Esophagus mucosa (tissue), 1 donor: ENCODE measurements at places on chromosomes 2 and 18. TPM values are rescaled to one million over a fixed set of nuclear protein-coding genes. Genes with fewer than 3 reads are reported as not detected.

Gene PARD6G
- 33.8 TPM for total RNA-seq

Gene CHST10
- total RNA-seq = 0.88 TPM

Gene DCDC2C
- not detected for total RNA-seq

Gene SLC14A1
- total RNA-seq = 0.52 TPM

Gene CFAP210
- total RNA-seq = not detected

Gene IL36A
- total RNA-seq = 167 TPM

Gene HOXD10
- 0.24 TPM for total RNA-seq

Gene NMUR1
- total RNA-seq = 0.08 TPM

Gene AQP4
- total RNA-seq = 0.08 TPM

Gene SMIM21
- not detected for total RNA-seq

Gene CCDC138
- total RNA-seq = 4.2 TPM

Gene TRIM54
- total RNA-seq = 0.16 TPM

Gene ASB1
- total RNA-seq = 12.3 TPM

Gene CAPN13
- total RNA-seq = 1.4 TPM

Gene DPY30
- 55.9 TPM for total RNA-seq

Gene C1GALT1C1L
- 0.16 TPM for total RNA-seq

Gene TAF1B
- 24.7 TPM for total RNA-seq

Gene ANO7
- 0.12 TPM for total RNA-seq

Gene DPYSL5
- total RNA-seq = not detected

Gene RND3
- total RNA-seq = 62.3 TPM

Gene CDK15
- total RNA-seq = 0.12 TPM

Gene GPR35
- total RNA-seq = 0.24 TPM

Gene C1D
- total RNA-seq = 11.2 TPM

Gene MYO5B
- 29.6 TPM for total RNA-seq

Gene SPR
- total RNA-seq = 16.1 TPM

Gene UGP2
- 87.8 TPM for total RNA-seq

Gene NOTO
- not detected for total RNA-seq

Gene ATP6V1C2
- 5.1 TPM for total RNA-seq

Gene SEPTIN10
- total RNA-seq = 72.6 TPM

Gene UCN
- 0.56 TPM for total RNA-seq

Gene DSG1
- 33.7 TPM for total RNA-seq

Gene TWIST2
- 0.48 TPM for total RNA-seq

Gene CKAP2L
- total RNA-seq = 14.0 TPM

Gene GALNT13
- total RNA-seq = 0.04 TPM

Gene CFAP221
- not detected for total RNA-seq

Gene GREB1L
- total RNA-seq = not detected

Gene LRP1B
- total RNA-seq = 0.40 TPM

Gene GDF7
- total RNA-seq = 0.32 TPM

Gene SCN9A
- 0.28 TPM for total RNA-seq

Gene NTSR2
- not detected for total RNA-seq

Gene CHRND
- not detected for total RNA-seq

Gene RAX
- not detected for total RNA-seq

Gene CCDC178
- 0.36 TPM for total RNA-seq

Gene ITGA4
- 1.3 TPM for total RNA-seq

Gene NFE2L2
- total RNA-seq = 179 TPM

Gene GALR1
- not detected for total RNA-seq

Gene CRYGD
- total RNA-seq = not detected

Gene KHK
- total RNA-seq = 3.5 TPM

Gene RNF149
- 67.0 TPM for total RNA-seq

Gene MROH2A
- total RNA-seq = 0.52 TPM

Gene DOK6
- total RNA-seq = 0.04 TPM

Gene LYPD1
- 1.6 TPM for total RNA-seq
